Stimulated activated CD4-positive, alpha-beta T cell treated with anti-CD3 and anti-CD28 coated beads, Interleukin-12 subunit alpha, Interleukin-12 subunit beta, amount 100 ng/mL, for 4 hours (primary cell): ENCODE measurements at places on chromosomes 16 and 17.

DNA sequence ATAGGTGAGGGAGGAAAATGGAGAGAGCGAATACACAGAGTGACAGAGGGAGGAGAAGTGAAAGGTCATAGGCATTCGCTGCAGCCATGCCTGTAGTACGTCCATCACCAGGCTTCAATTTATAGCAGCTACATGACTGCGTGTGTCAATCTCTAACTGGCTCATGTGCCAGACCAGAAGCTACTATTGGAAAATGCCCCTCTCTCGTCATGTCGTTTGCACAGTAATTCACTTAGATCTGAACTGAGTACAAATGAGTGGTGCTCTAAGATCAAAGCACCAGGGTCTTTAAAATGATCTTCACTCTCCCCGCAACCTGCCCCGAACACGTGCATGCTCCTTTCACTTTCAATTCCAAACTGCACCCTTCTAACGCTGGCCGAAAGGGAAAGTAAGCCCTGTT, 51.3 kb downstream of the ADCY9 start:
- peak; percentile 16 for DNase-seq

GRCh38 chr16:77148121-77148520, 42.9 kb upstream of the MON1B start:
- no peak for DNase-seq

- DNase-seq, result peak; percentile 56
Observed at GRCh38 chr17:66667491-66668030, 167.4 kb upstream of the CACNG5 start.

- DNase-seq, result peak; percentile 79
Observed at GRCh38 chr16:31868691-31869167, 4.9 kb upstream of the ZNF267 start.

DNA sequence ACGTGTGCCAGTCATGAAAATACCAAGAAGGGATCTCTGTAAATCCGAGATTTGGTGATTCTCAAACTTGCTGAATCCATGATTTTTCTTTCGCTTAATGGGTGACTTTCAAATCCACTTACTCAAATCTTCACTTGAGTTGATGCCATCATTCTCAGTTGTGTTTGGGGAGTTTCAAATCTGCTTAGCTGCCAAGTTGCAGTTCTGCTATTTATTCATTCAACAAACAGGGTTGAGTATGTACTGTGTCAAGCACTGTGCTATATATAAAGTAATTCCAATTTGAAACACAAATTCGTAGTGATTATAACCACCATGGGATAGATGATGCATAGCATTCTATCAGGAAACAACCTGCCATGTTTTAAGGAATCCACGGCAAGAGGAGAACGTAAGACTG, 394.3 kb downstream of the CDH13 start:
- no peak for DNase-seq

DNA sequence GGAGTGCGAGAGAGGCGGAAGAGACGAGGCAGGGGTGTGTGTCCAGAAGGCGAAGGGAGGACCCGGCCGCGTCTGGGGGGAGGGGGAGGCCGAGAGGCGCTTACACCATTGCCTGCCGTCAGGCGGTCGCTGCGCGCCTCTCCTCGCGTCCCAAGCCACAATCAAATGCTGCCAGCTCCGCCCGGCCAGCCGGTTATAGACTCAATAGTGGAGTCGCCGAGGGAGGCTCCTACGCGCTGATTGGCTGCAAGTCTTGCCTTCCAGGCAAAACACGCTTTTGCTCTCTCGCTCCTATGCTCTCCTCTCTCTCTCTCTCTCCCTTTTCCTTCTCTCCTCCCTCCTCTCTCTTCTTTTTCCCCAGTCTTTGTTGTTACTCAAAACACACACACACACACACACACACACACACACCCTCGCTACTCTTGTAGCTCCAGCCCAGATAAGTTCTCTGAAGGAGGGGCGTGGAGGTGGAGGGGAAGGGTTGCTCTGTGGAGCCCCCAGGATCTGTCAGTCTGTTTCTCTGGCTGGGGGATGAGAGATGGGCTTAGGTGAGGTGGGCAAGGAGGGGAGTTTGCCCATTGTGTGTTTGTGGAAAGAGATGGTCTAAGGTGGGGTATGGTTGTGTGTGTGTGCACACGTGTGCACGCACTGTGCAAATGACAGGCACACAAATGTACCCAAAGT, at the start of gene DLX3:
Gene DLX3, minus strand, starts transcription at position 170 of the 684 bp plus-strand sequence. CDS start 226 bp downstream, outside the sequence.
- DNase-seq, result no peak

GRCh38 chr16:24396350-24397271, 140.5 kb downstream of the CACNG3 start:
- DNase-seq, result no peak

- DNase-seq, result no peak
Observed at GRCh38 chr16:68479271-68479670, 31.0 kb upstream of the SMPD3 start.

- DNase-seq, result no peak
Observed at GRCh38 chr16:68230176-68230571, 5.8 kb downstream of the ESRP2 start.

- DNase-seq, result no peak
Observed at GRCh38 chr16:81510016-81510415, 65.4 kb downstream of the CMIP start.

DNA sequence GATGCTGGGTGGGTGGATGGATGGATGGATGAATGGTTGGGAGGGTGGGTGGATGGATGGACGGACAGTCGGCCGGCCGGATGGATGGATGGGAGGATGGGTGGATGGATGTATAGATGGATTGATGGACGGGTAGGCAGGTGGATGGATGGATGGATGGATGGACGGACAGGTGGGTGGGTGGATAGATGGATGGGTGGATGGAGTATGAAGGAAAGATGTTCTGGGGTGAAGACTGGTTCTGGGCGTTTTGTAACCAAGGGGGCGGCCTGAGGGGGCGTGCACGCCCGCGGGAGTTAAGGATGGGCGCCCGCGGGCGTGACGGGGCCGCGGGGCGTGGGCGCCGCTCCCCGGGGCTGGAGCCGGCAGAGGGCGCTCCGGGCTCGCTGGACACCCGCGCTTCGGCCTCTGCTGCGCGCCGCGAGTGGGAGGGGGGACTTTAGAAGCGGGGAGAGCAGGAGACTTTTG, at the start of gene NECAB2:
Gene NECAB2, plus strand, starts transcription at position 407 of the 468 bp plus-strand sequence. CDS start 405 bp downstream, outside the sequence.
- DNase-seq, result no peak

DNA sequence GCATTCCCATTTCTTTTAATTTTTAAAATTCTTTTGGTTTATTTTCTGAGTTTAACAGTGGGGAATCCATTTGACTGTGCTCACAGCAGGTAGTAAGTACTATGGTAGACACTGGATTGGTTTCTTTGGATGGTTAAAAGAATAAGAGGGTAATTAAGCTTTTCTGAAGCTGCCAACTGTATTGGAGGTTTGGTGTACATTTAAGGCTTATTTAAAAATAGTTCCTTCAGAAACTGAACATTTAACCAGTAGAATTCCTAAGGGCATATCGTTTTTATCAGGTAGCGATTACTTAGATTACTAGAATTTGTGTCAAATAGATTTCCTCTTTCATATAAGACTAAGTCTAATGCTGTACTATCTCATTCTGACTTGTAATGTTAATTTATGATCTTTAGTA, 162.4 kb downstream of the PPM1E start:
- no peak for DNase-seq

GRCh38 chr16:1539720-1540555, 6.5 kb downstream of the TMEM204 start:
- DNase-seq, result no peak

- no peak for DNase-seq
Observed at GRCh38 chr17:2060385-2060658, 5.4 kb downstream of the HIC1 start.

- DNase-seq, result no peak
Observed at GRCh38 chr17:67676305-67676704, 41.4 kb upstream of the NOL11 start.

- no peak for DNase-seq
Observed at GRCh38 chr16:71540-72401, 660 bp downstream of the RHBDF1 start.

GRCh38 chr17:21377705-21378396, 1.7 kb downstream of the KCNJ12 start:
- no peak for DNase-seq

DNA sequence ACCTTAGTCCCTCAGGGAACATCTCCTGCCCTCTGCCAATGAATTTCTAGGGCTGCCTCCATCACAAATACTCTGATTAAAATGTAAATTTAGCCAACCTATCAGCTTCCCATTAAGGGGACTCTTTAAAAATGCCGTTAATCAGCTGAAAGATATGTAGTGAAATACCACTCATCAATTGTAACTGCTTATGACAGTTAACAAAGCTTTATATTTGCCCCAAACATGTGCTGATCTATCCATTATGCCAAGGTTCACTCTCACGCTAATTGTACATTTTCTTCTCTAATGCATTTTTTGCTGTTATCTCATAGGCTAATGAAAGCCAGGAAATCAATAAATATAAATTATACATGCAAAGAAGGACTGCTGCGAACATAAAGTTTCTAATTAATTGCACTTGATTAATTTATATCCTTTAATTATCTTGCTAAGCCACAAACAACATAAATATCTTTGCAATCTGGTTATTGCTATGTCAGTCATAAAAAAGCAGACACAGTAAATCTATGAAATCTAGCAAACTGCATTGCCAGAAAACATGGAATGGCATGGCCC, 601.4 kb upstream of the SALL1 start:
- no peak for DNase-seq

GRCh38 chr16:86533767-86534351, 21.2 kb downstream of the MTHFSD start:
- no peak for DNase-seq

- no peak for DNase-seq
Observed at GRCh38 chr17:64779376-64780095, 117.4 kb upstream of the SMURF2 start.

- DNase-seq, result no peak
Observed at GRCh38 chr17:48973806-48974205, 5.4 kb upstream of the GIP start.

- DNase-seq, result no peak
Observed at GRCh38 chr17:43906951-43907424, 348 bp downstream of the MPP2 start.
